BJ (cell line): ENCODE measurements at places on chromosomes 6 and 20. TPM values are rescaled to one million over a fixed set of nuclear protein-coding genes. Genes with fewer than 3 reads are reported as not detected.

NKX2-4 gene
- not detected in 2 replicates for polyA plus RNA-seq

BPIFA1 gene
- polyA plus RNA-seq, result not detected in 2 replicates

COQ3 gene
- 3.3 and 6.4 TPM in 2 replicates for polyA plus RNA-seq

SLC17A1 gene
- not detected in 2 replicates for polyA plus RNA-seq

JARID2 gene
- 5.3 and 6.1 TPM in 2 replicates for polyA plus RNA-seq

OR2B6 gene
- 0.09 TPM in 1 of 2 replicates, not detected in the other for polyA plus RNA-seq

SIRPD gene
- polyA plus RNA-seq, result not detected in 2 replicates
